Stimulated activated CD8-positive, alpha-beta memory T cell treated with anti-CD3 and anti-CD28 coated beads, Interleukin-7, amount 100 ng/mL, for 1 hour (primary cell): ENCODE measurements at places on chromosomes 5 and 9.

DNA sequence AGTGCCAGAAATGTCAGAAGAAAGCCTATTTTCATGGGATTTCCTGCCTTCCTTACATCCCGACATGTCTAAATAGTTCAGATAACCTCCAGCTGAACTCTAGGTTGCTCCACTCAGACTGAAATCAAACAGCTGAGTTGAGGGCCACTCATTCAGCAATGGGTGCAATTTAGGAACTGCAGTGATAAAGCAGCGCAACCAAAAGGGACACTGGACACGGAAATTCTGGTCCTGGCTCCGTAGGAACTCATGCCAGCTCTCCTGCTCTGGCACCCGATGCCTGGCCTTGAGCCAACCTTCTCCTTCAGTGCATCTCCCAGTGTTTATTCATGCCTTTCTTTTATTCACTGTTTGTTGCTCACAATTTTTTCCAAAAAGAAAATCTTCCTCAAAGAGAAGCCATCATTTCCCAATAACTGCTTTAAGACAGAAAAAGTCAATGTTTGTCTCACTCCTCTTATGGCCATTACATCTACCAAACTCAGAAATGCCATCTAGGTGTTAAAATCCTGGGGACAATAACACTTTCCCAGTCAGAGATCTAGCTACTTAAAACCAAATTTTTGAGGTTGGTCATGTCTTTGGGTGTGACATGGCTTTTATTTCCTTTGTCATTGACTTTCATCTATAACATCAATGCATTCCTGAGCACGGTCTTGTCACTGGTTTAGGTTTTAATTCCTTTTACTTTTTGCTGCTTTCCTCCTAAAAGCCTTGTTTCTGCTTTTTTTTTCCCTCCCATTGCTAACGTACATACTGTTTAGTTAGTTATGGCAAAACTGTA, 126.9 kb downstream of the PDE4D start:
- no peak for DNase-seq

DNA sequence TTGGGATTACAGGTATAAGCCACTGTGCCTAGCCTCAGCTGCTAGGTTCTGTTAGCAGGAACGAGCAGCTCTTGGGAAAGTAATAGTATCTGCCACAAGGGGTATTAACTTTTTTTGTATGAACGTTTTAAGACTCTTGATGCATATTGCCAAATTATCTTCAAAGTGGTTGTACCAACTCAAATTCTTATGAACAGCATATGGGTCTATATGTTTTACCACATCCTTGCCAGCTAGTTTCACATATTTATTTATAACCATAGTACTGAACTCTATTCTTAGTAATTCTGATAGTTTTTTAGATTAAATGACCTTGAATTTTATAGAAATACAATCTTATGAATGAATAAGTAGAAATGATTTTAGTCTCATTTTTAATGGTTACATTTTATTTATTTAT, 80.9 kb downstream of the HSPA4 start:
- no peak for DNase-seq

GRCh38 chr9:107276966-107277710, 5.9 kb upstream of the RAD23B start:
- DNase-seq, result no peak

DNA sequence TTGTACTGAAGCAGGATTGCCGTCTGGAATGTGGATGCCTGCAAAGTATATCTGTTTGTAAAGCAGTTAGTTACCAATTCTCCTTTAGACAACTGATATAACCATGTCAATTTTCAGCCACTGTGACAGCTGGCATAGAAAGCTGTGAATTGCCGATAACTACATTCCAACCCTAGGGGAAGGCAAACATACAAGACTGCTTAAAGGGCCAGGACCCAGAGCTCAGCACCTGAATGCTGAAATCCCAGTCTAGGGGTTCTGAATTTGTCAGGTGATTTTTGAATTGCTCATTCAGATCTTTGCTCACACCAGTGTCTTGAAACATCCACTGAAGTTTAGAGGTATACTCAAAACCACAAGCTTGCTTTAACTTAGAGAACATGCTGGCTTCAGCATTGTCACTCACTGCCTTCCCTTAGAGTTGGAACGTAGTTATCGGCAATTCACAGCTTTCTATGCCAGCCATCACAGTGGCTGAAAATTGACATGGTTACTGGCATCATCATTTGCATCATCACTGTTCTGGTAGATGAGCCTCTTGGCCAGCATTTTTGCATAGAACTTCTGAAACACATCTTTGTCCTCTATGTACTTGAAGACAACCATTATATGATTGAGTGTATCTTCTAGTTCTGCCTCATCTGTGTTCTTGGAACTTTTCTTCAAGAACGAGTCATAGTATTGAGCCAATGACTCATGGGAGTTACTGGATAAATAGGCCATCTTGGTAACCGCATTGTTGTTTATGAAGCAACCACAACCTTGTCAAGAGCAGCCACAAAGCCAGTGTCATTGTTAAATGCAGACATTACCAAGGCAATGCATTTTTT, 82.1 kb downstream of the CCDC192 start:
- no peak for DNase-seq

- DNase-seq, result no peak
These were observed 189.0 kb upstream of the DAP start for GRCh38 chr5:10949856-10950630.

- no peak for DNase-seq
These were observed 276.5 kb upstream of the SMARCA2 start for GRCh38 chr9:1738511-1739100.

GRCh38 chr9:37325778-37326177, 96.7 kb upstream of the GRHPR start:
- no peak for DNase-seq

- DNase-seq, result no peak
These were observed 94.4 kb upstream of the ITGA1 start for GRCh38 chr5:52693280-52693679.

- no peak for DNase-seq
These were observed 128.3 kb downstream of the SLF1 start for GRCh38 chr5:94746731-94747124.

- DNase-seq, result no peak
These were observed 97.4 kb upstream of the MAST4 start for GRCh38 chr5:66498791-66499207.

DNA sequence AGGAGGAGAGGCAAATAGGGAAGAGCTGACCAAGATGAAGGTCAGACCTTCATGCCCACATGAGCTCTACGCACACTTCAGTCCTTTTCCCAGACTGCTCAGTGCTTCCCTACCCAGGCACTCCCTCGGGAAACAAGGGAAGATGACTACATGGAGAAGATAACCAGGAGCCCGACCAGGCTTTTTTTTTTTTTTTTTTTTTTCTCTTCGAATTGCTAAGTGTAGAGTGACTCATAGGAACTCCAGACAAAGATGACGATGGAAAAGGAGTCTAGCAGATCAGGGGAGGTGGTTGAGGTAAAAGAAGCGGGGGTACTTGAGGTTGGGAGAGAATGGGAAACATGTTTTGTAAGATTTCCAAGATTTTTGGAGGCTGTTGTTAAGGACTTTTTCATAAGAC, 526.1 kb downstream of the BNC2 start:
- no peak for DNase-seq

GRCh38 chr9:87149799-87150198, 202.5 kb upstream of the GAS1 start:
- DNase-seq, result no peak
